ENCODE measurements at places on chromosomes 12 and 14. TPM values are rescaled to one million over a fixed set of nuclear protein-coding genes. Genes with fewer than 3 reads are reported as not detected.
A peak's percentile ranks its signal among the peaks of the same experiment; 100 is the strongest.

DNA sequence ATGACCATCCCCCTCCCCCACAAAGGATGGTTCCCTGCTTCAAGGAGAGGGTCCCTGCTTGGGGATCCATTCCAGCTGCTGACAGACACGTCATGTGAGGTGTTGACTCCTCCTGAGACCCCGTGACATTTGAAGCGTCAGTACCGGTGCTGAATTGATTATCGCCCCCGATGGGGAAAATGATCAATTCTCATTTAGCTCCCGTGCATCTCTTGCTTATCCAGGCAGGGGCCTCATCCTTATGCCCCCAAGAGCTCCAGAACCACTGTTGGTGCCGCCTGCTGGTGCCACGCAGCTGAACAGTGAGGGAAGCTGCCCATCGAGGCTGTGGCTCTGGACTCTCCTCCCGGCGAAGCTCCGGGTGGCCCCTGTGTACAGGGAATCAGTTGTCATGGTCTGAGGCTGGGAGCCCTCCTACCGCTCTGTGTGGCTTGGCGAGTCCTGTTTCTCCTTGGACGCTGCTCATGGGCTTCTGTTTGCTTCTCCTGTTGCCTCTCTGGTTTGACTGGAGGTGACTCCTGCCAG is 4.6 kb downstream of the KIF26A start:
- H3K4me3 ChIP-seq, result no peak overlapping the region
- H3K36me3 ChIP-seq, result no peaks in the 10 kb centered on the region
- H3K4me1 ChIP-seq, result peaks cover 3% of the 10 kb centered on the region

DNA sequence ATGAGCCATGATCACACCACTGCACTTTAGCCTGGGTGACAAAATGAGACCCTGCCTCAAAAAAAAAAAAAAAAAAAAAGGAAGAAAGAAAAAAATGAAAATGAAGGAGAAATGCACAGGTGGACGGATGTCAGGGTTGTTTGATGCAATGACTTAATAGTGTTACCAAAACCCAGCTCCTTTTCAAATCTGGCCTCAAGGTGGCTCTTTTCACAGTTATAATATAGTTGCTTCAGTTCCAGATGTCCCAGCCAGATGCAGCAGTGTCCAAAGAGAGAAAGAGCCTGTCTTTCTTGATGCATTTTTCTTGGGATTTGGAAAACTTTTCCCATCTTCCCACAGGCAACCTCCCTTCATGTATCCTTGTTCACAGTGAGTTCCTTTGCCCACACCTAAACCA is 36.5 kb downstream of the KCNMB4 start:
- no peak for DNase-seq
- H3K4me1 ChIP-seq, result no peaks in the 10 kb centered on the region

GRCh38 chr12:52233462-52234207 is 592 bp downstream of the KRT7 start:
- peaks cover 20% of the 10 kb centered on the region for H3K27me3 ChIP-seq
- DNase-seq, result no peak
- peak overlapping the region; percentile 85 for H3K27ac ChIP-seq
- peak overlapping the region; percentile 51 for H3K4me3 ChIP-seq

- H3K27ac ChIP-seq, result no peak overlapping the region
- no peak for DNase-seq
- H3K36me3 ChIP-seq, result no peaks in the 10 kb centered on the region
- H3K4me3 ChIP-seq, result no peak overlapping the region
These were observed 70.3 kb upstream of the SCN8A start for GRCh38 chr12:51520576-51521325.

- H3K4me1 ChIP-seq, result peaks cover 4% of the 10 kb centered on the region
- peaks cover 100% of the 10 kb centered on the region for H3K36me3 ChIP-seq
- no peak overlapping the region for H3K27ac ChIP-seq
These were observed 18.1 kb downstream of the RFC5 start for GRCh38 chr12:118034429-118035189.

DNA sequence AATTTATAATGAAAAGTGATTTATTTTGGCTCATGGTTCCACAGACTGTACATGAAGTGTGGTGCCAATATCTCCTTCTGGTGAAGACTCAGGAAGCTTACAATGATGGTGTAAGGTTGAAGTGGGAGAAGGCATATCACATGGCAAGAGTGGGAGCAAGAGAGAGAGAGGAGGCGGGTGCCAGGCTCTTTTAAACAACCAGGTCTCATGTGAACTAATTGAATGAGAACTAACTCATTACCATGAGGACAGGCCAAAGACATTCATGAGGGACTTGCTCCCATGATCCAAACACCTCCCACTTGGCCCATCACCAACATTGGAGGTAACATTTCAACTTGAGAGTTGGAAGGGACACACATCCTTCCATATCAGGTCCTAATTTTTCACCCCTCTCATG is 155.2 kb downstream of the SLC38A4 start:
- no peaks in the 10 kb centered on the region for H3K27me3 ChIP-seq
- DNase-seq, result no peak
- no peaks in the 10 kb centered on the region for H3K36me3 ChIP-seq
- H3K4me1 ChIP-seq, result no peaks in the 10 kb centered on the region

GRCh38 chr12:68269779-68270178 is 16.4 kb upstream of the IL22 start:
- H3K36me3 ChIP-seq, result no peaks in the 10 kb centered on the region
- H3K27ac ChIP-seq, result no peak overlapping the region
- DNase-seq, result no peak

DNA sequence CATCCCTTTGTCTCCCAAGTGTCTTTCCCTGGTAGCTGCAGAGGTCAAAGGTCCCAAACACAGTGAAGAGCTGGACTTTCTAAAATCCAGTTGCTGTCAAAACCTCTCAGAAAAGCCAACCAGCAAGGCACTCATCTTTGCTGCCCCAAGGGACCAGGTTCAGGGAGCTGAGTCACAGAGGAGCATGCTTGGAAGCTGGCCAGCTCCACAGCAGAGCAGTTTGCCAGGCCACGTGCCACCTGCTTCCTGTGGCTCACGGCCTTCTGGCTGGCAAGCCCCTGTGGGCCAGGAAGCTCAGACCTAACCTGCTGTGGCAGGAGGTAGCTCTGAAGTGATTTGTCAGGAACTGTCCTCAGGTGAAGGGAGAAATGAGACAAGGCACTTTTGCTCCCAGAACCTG is 3.6 kb downstream of the ISCU start:
- H3K4me3 ChIP-seq, result no peak overlapping the region
- peak; percentile 80 for DNase-seq
- H3K27me3 ChIP-seq, result no peaks in the 10 kb centered on the region
- H3K4me1 ChIP-seq, result peaks cover 55% of the 10 kb centered on the region
- peaks cover 66% of the 10 kb centered on the region for H3K36me3 ChIP-seq

DNA sequence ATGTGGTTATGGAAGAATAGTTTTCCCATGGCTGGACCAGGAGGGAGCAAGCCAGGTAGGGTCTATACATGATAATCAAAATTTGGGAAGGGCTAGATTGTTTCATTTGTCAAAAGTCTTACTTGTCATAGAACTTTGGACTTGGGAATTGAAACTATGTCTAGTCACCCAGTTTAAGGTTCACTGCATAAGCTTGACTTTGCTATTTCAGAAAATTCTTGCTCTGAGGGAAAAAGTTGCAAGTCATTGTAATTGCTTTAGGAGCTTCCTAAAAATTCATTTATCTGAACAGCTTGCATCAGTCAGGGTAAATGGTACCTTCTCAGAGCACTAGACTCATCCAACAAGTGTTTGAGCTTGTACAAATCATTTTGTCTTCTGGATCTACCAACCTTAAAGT is 1194.7 kb downstream of the GALC start:
- no peaks in the 10 kb centered on the region for H3K27me3 ChIP-seq
- no peak overlapping the region for H3K27ac ChIP-seq
- no peaks in the 10 kb centered on the region for H3K4me1 ChIP-seq
- no peak overlapping the region for H3K4me3 ChIP-seq
- DNase-seq, result no peak

BDKRB2 gene
- 1.3 TPM for total RNA-seq

USP44 gene
- 17.8 TPM for total RNA-seq

P2RX2 gene
- total RNA-seq, result 0.56 TPM

SYT1 gene
- 0.95 TPM for total RNA-seq

DTX1 gene
- 6.8 TPM for total RNA-seq

SLC5A8 gene
- total RNA-seq, result 1.3 TPM

NXPH4 gene
- not detected for total RNA-seq

CSRP2 gene
- total RNA-seq, result 23.3 TPM

CABP1 gene
- 0.30 TPM for total RNA-seq
